ENCODE measurements at places on chromosomes 5 and 9. TPM values are rescaled to one million over a fixed set of nuclear protein-coding genes. Genes with fewer than 3 reads are reported as not detected.
A peak's percentile ranks its signal among the peaks of the same experiment; 100 is the strongest.

Gene NTNG2
- 0.59 TPM for total RNA-seq

GRCh38 chr9:115207003-115207836, 89.3 kb upstream of the TNC start:
- no peak for DNase-seq

- DNase-seq = no peak
These were observed 173.6 kb downstream of the ARL15 start for GRCh38 chr5:54136516-54137440.

DNA sequence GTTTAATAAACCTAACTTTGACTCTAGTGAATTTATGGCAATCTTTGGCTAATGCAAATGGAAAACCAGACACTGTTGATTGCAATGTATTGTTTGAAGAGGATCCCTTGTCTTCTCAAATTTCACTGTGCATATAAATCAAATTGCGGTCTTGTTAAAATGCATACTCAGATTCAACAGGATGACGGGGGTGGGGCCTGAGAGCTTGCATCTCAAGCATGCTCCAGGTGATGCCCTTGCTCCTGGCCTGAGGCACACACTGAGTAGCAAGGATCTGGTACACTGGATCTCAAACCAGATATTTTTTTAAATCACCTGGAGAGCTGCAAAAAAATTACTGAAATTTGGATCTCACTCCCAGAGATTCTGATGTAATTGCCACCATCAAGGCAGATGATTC, 463.7 kb downstream of the DNAH5 start:
- DNase-seq = no peak

DNA sequence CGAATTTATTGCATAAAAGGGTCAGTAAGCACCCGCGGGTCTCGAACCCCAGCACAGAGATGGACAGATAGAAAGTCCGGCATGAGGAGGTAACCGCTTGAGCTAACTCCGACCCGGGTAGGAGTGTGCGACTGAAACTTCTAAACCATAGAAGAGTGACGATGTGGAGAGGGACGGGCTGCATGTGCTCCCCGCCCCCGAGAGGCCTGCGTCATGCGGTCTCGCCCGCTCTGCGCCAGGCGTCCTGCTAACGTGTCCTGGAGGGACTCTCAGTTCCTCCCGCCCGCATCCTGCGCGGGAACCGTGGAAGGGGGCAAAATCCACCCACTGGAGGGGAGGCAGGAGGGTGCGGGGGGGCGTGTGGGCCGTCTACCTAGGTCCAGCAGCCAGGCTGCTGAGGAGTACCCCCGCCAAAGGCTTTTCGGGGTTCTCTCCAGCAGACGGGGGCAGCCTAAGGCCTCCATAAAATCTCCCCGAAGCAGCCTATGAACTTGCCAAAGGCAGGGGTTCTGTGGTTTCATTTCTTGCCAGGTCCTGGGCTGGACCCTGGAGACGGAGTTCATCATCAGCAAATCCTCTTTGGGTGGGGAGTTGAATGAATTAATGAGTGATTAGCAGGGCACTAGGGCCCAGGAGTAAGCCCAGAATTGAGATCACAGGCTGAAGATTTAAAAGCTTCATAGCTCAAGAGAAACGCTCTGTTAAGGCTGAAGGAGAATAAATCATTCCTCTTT, 51.9 kb downstream of the TGFBI start:
- DNase-seq = peak; percentile 98

DNA sequence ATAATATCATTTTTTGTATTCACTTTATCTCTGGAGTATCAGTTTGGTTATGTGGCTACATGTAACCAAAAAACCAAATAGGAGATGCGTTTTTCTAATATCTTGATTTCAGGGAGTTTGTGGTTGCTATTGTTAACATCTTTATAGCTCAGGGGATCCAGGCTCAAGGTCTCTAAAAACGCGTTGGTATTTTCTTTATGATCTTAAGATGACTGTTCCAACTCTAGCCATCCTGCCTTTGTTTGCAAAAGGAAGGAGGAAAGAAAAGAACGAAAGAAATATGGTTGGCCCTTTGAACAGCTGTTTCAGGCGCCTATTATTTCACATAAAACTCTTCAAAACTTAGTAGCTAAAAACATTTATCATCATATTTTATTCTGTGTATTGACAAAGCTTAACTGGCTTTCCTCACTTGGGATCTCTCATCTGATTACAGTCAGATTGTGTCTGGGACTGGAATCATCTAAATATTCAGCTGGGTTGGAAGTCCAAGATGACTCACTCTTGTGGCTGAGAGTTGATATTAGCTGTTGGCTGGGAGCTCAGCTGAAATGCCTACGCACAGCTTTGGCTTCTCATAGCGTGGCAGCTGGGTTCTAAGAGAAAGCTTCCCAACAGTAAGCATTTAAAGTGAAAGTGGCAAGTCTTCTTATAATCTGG, 60.1 kb downstream of the FAM174A start:
- DNase-seq = peak; percentile 22

- DNase-seq = no peak
These were observed 271.5 kb downstream of the ARRDC3 start for GRCh38 chr5:91111473-91112238.

Gene OGN
- total RNA-seq = 13.9 TPM

GRCh38 chr5:115306011-115306536, 9.6 kb upstream of the CCDC112 start:
- peak; percentile 68 for DNase-seq

DNA sequence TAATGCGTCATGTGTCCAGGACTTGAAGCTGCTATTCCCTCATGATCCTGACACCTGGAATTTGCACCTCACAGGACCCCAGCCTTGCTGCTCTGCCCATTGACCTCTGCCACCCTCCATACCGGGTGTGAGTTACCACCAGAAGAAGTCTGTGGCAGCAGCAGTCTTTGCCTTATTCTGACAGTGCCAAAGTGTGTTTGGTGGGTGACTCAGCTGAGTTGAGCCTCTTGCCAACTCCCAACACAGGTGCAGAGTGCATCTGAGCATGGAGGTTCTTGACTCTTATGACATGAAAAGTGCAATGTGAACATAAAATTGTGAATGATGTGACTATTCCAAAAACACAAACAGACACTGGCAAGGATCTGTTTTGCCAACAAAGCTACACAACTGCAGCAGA, 1166.5 kb upstream of the CDH18 start:
- no peak for DNase-seq

Gene TXN
- 600 TPM for total RNA-seq

DNA sequence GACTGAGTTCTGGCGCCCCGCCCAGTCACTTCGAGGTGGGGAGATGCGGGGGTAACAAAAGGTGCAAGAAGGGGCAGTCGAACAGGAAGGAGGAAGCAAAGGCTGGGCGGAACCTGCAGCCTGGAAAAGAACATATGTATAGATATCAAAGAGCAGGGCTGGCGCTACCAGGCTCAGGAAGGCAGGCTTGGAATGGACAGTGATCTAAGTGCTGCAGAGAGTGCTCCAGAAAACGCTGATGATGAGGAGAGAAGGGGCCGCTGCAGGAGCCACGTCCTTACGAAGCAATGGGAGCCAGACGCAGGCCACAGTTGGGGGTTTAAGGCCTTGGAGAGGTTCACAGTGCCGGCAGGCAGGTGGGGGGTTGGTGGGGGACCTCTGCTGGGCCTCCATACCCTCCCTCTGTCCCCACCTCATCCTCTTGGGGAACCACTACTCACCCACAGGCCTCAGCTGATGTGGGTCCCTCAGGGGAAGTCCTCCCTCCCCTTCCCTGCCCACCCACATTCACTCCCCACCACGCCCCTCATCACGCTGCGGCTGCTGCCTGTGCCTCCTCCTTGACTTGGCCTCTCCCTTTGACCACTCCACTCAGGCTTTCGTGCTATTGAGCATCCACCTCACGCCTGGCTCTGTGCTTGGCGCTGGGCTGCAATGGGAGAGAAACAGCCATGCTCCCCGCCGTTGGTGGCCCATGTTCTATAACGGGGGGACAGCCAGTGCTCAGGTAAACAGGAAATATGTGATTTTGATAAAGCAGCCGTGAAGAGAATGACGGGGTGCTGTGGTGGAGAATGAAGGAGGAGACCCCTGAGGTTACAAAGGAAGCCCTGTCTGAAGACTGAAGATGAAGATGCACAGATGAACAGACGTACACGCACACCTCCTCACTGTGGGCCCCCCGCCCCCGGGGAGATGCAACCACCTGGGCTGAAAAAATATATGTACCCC, 40.5 kb upstream of the RPL26L1 start:
- peak; percentile 65 for DNase-seq

Gene LHX3
- total RNA-seq = not detected

Gene GBGT1
- total RNA-seq = 4.6 TPM

All from colonic mucosa (tissue), 4 donors.